ENCODE measurements at places on chromosomes 13 and 19.

DNA sequence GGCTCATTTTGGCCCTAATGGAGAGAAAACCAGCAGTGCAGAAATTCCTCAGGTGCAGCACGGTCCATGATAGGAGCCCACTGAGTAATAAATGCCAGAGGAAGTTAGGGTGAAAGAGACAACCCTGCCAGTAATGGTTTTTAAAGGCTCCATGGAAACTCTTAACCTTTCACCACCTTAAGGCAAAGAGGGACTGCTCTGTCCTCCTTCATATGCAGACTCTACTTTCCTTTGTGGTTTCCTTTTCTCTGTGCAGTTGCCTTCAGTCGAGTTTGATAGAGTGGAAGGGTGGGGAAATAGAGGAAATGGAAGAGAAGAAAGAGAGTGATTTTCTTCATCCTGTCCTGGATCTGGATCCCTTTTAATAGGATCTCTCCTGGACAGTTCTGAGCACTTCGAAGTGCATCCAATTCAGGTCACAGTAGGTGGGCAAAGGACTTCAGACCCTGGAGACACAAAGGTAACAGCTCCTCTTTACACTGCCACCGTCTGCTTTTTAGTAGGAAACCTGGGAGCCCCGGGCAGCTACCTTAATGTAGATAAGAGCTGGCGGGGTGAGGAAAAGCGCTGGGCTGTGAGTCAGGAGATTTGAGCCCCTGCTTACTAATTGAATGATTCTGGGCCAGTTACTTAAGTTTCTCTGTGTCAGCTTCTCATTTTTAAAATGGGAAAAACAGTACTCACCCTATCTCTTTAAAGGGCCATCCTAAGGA, 294.8 kb downstream of the KCNRG start:
- DNase-seq = no peak

DNA sequence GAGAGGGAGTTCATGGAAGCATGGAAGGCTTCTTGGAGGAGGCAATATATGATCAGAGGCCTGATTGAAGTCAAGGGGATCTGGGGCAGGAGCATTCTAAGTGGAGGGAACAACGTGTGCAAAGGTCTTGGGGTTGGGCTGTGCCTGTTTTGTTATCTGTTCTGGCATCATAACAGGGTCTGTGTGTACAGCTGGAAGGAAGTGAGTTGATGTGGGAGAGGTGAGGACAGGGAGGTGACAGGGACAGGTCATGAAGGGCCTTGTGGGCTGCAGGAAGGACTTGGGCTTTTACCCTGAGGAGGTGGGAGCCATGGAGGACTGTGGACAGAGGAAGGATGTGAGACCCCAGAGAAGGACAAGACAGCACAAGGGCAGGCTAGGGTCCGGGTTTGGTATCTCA, 1.2 kb upstream of the NFILZ start:
- DNase-seq = no peak

GRCh38 chr13:35826626-35827254, 304.4 kb downstream of the DCLK1 start:
- no peak for DNase-seq

- no peak for DNase-seq
These were observed 5.2 kb downstream of the BORCS8 start for GRCh38 chr19:19186742-19187141.

- DNase-seq = no peak
These were observed 216.6 kb upstream of the SLC10A2 start for GRCh38 chr13:103282571-103283450.

DNA sequence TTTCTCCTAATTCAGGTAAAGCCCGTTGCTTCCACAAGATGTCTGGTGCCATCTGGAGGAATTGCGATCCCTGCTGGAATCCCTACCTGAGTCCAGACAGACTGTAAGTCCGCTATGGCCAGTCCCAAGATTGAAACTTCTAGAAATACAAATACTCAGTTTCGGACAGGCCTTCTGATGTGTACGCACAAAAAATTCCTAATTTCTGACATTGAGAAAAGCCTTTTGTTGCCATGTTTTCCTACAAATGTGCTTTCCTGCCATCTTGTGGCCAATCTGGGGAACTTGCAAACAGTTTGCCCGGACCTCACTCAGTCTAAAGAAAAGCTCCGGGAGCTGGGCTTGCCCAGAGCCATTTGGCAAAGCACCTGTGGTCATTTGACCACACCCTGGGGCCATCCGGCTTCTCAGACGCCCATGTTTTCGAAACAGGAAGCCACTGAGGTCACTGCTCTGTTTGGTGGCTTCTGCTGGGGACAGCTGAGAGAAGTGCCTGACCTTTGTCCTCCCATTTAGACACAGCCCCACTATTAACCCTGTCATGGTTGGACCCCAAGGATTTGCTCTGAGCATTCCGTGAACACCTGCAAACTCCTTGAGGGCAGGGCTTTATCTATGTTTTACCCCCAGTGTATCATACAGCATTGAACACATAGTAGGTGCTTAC, 79.4 kb downstream of the SLC15A1 start:
- DNase-seq = peak; percentile 57

- DNase-seq = no peak
These were observed 3.5 kb downstream of the DHRS12 start for GRCh38 chr13:51800486-51800885.

GRCh38 chr19:52692431-52693008, 42.3 kb downstream of the ZNF611 start:
- no peak for DNase-seq

GRCh38 chr13:78298657-78299056, 304.7 kb downstream of the POU4F1 start:
- no peak for DNase-seq

DNA sequence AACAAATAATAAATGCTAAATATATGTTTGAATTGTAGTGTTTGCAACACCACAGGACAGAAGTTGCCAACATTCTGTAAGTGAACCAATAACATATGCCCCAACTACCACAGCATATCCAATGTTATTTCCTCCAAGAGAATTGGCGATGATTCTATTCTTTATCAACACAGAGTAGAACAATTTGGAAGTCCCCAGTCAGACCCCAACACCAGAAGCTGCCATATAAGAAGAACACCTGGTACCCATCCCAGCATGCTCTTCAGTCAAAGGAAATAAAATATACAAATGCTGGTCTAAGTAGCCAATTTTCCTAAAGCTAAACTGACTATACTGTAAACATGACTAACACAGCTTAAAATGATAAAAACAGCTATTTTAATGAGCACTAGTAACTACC, 145.7 kb downstream of the KLF12 start:
- no peak for DNase-seq
